Ureter (tissue), 1 donor: ENCODE measurements at places on chromosomes 2 and 18. TPM values are rescaled to one million over a fixed set of nuclear protein-coding genes. Genes with fewer than 3 reads are reported as not detected.
A peak's percentile ranks its signal among the peaks of the same experiment; 100 is the strongest.

DNA sequence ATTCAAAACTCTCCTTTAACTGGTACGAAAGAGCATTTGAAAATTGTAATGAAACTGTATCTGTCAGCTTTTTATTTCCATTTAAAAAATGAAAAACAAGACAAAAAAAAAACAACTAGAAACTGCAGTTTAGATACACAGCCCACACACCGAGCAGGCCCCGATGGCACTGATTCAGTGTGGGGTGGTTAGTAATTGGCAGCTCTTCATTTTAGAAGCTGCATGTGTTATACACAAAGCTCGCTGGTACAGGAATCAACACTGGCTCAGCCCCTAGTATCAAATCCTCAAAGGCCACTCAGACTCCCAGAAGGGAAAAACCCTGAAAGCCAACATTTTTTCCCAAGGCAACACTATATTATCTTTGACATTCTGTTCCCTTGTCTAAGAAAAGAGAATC lies 30.5 kb upstream of the RMDN2 start:
- no peak for DNase-seq

Gene GPR45
- not detected for total RNA-seq

- peak; percentile 68 for DNase-seq
These were observed 72.4 kb downstream of the MYCN start for GRCh38 chr2:16012626-16013358.

Gene CAPN14
- total RNA-seq = 0.62 TPM

GRCh38 chr2:9002313-9002636 lies 1.2 kb downstream of the MBOAT2 start:
- no peak for DNase-seq

- no peak for DNase-seq
These were observed 17.0 kb upstream of the CYTIP start for GRCh38 chr2:157460897-157461296.

- DNase-seq = no peak
These were observed 16.2 kb downstream of the TANC1 start for GRCh38 chr2:158984604-158985135.

DNA sequence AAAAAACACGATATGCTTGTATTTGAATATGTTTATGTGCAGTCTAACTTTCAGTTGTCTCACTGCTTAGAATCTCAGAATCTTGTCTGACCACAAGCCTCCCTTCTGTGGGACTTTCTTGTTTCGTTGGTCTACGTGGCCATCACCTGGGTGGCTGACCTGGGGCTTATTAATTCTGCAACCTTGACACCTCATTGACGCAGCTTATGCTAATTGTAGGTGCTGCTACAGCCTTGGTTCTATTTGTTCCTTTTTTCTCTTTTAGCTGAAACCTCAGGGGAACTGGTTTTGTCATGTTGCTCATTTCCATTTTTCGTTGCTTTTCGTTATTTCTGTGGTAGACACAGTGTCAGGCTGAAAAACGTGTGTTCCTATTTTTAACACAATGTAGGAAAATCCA lies 273.7 kb downstream of the SLC4A3 start:
- no peak for DNase-seq

DNA sequence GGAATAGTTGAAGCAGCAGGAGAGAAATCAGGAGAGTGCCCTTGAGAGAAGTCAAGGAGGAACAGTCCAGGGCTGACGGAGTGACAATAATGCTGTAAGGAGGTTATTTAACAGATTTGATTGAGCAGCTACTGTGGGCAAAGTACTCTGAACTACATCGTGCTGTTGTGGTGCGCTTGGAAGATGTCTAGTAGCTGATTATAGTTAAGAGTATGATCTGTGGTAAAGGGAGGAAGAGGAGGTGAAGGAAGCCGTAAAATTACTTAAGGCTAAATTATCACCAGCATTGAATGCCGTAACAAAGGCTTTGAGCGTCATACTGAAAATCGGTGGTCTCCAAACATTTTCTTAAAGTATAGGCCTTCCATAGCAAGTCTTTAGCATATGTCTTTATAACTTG lies 4.5 kb downstream of the PCBP1 start:
- DNase-seq = no peak

GRCh38 chr2:195642027-195642678 lies 14.9 kb upstream of the SLC39A10 start:
- DNase-seq = no peak
